ENCODE measurements at places on chromosomes 5 and 9.
A peak's percentile ranks its signal among the peaks of the same experiment; 100 is the strongest.

GRCh38 chr5:178450121-178451028 lies 139.8 kb downstream of the COL23A1 start:
- DNase-seq: peak; percentile 80

- no peak for DNase-seq
These were observed 34.0 kb downstream of the GLT6D1 start for GRCh38 chr9:135605238-135605781.

DNA sequence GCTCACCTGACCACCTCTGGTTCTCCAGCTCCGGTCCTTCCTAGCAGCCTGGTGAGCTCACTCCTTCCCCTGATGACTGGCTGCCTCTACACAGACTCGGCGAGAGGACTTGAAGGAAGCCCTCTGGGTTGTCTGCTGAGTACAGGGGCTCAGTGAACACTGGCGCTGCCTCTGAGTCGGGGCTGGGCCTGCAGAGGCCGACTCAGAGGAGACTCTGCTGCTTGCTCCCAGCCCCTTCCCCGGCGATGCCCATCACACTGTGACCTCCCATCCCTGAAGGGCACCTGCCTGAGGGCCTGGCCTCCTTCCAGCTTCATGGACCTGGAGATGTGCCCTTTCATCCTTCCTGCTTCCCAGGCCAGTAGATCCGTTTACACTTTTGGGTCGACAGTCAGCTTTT lies 22.0 kb downstream of the CRB2 start:
- no peak for DNase-seq

GRCh38 chr5:179302499-179303185 lies 42.6 kb downstream of the ADAMTS2 start:
- DNase-seq: no peak

DNA sequence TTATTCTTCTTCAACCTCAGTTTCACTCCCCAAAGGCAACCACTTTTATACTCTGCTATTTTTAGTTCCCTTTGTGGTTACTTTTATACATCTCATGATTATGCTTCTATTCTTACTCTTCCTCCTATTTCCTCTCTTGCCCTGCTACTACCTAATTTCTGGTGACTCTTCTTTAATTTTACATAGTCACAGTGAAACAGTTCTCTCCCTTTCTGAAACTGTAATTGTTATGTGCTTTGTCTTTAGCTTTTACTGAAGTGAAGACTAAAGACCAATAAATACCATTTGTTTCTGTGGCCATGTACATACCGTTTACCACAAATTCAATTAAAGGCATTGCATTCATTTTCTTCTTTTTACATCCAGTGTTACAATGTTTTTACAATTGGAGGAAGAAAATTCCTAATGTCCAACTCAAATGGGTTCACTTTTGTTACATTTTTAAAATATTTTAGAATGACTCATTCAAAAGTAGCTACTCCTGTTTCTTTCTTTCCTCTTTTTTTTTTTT lies 410.6 kb downstream of the PSAT1 start:
- DNase-seq: peak; percentile 3

DNA sequence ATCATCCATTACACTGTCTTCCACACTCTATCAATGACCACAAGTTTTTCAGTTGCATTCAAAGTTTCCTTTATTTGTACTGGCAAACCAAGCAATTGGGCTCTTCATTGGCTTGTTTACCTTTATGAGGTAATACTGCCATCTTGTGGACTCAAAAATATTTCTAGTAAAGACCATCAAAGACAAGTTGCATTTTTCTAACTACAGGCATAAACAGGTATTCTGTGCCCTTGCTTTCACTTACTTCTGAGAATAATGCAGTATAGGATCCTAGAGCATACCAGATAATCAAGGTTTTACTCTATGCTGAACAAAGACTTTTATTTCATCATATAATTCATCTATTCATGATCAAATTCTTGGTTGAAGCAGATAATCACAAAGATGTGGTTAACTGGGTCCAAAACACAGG lies 173.7 kb upstream of the POU5F2 start:
- DNase-seq: peak; percentile 79

Data from hematopoietic multipotent progenitor cell treated with erythropoietin and hydrocortisone succinate and interleukin-3 and kit ligand, for 6 days (in vitro differentiated cells).